ENCODE measurements at places on chromosomes 3 and 15.

DNA sequence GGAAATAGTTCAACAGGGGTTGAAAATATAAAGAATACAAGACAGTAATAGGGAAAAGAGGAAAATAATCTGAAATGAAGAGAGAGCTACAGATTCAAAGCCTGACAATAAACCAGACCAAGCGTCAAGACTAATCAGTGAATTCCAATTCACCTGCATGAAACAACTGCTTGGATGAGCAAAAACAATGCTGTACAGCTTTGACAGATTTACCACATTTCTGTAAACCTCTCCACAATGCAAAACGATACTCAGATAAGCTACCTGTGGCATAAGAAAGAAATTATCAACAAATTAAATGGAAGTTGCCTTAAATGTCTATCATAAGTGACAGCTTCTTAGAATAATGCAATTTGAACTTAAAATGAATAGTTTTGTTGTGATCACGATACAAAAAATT, 65.4 kb downstream of the GBE1 start:
- DNase-seq = no peak

- no peak for DNase-seq
Observed at GRCh38 chr3:131960324-131960723, 74.5 kb downstream of the CPNE4 start.

GRCh38 chr3:25021816-25022215, 406.2 kb upstream of the RARB start:
- DNase-seq = no peak

- DNase-seq = no peak
Observed at GRCh38 chr15:100095541-100096247, 246.1 kb downstream of the ADAMTS17 start.

GRCh38 chr3:46097691-46098241, 70.5 kb upstream of the XCR1 start:
- no peak for DNase-seq

DNA sequence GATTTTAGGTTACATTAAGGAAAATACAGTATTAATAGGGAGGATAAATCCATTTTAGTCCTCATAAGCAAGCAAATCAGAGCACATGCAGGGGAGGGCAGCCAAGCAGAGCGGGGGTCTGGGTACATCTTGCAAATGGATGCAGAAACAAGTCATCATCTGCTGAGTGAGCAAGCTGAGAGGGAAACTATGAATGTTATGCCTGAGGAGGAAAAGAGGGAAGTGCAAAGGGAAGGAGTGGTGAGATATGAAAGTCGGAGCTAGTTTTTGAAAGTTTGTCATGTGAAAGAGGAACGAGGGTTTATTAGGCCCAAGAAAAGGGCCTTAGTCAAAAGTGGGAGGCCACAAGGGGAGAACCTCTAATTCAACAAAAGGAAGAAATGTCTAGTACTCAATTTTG, 15.4 kb downstream of the PTX3 start:
- DNase-seq = no peak

DNA sequence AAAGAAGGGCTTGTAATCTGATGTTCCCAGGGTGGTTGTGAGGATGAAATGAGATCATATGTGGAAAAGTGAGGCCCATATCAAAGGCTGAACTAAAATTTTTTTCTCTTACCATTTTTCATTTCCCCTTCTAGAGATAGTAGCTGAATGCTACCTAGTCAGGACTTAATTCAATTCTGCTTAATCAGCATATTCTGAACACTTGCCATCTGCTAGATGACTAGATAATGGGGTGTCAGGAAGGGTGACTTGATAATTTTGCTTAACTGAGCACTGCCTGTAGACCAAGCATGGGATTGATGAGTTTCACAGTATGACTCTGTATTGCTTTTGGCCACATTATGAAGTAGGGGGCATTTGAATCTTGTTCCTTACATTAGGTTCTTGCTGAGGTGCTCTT, 136.2 kb downstream of the CHST2 start:
- no peak for DNase-seq

DNA sequence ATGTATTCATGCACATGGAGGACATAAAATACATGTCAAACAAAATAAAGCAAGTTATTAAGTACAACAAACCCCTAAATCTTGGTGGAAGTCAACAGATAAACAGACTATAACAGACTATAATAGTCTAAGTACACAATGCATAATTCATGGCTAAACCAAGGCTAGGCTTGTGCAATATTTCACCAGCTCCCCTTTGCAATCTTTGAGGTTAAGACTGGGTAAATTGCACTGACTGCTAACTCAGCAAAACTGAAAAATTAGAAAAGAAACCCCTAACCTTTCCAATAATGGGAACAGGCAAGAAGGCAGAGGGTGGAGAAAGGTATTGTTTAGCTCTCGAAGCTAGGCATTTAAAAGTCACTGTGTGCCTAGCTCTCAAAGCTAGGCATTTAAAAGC, 304.9 kb upstream of the WNT5A start:
- DNase-seq = no peak

DNA sequence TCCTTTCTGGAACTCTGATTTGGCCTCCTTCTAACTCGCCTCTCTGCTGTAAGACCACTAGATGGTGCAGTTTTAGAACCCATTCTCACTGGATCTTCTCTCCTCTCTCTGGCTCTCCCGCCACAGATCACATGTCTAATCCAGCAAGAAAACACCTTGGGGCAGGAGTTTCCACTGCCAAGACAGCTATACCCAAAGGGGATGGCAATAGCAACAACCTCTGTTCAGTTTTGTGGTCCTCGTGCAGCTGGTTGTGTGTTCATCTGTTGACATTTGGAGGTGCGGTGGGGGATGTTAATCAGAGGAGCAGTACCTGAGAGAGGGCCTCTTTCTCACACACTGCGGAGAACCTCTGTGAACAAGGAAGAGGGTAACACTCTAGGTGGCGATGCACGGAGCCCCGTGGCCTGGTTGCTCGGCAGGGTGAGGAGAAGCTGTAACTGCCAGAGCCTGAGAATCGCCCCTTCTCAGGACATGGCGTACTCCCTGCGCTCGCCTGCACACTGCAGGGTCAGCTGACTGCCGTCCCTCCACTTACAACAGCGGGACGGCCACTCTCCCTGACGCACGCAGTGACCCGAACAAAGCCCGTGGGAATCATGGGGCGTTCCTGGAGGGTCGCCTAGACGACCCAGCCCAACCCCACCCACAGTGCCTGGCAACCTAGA, at the start of gene TEX55:
TSS of gene TEX55 (plus strand) at position 666 of the 668 bp plus-strand sequence. CDS start 25 bp downstream, outside the sequence.
- peak; percentile 59 for DNase-seq

- DNase-seq = no peak
Observed at GRCh38 chr3:67204951-67205350, 206.8 kb downstream of the KBTBD8 start.

DNA sequence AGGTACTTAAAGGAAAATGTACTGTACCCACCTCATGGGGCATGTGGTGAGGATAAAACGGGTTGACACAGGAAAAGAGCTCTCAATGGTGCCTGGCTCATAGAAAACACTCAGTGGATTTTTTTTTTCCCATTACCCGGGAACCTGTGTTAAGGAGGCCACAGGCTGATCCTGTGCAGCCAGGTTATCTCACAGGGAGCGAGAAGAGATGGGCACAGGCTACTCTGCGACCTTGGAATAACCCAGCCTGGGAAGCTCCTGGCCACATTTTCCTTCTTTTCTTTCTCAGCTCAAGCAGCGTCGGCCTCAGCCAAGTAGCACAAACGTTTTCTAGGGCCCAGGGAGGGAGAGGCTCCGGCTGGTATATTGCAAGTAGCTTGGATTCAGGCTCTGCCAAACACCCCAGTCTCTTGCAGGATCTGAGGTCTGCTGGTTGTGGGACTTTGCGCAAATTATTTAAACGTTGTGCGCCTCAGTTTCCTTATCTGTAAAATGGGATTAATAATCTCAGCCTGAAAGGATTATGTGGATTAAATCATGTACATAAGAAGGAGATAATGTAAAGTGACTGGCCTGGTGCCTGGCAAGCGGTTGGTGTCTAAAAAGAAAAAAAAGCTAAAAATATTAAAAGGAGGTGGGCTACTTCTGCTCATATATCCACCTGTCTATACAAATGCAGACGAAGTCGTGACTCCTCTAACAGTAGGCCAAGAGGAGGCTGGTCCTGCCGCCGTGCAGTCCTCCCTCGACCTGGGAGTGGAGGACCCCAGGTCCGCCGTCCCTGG, 2.2 kb downstream of the FURIN start:
- DNase-seq = no peak

- no peak for DNase-seq
Observed at GRCh38 chr3:35864871-35865270, 225.5 kb downstream of the ARPP21 start.

- no peak for DNase-seq
Observed at GRCh38 chr3:126731044-126731443, 27.0 kb downstream of the CHCHD6 start.

DNA sequence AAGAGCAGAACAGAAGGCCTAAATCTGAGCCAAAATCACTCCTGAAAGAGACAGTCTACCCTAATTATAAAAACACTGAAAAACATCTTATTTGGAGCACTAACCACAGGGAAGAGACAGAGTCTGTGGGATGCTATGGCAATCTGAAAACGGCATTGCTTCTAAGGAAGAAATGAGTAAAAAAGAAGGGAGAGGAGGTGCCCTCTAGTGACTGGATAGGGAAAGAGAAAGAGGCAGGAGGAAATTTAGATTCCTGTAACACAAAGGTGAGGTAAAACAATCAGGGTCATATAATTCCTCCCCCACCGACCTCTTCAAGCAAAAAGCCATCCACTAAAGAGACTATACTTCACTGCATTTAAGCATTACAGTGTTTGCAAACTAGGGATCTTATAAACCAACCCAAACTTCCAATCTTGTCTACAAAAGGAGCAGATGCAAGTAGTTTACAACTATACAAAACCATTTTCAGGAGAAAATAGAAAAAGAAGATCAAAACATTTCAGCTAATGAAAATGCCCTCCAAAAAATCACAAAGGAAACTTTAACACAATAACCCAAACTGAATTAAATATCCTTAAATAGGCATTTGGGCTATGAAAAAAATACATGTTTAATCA, 32.6 kb downstream of the HACD2 start:
- peak; percentile 5 for DNase-seq

- DNase-seq = no peak
Observed at GRCh38 chr3:29186131-29186599, 94.7 kb upstream of the RBMS3 start.

DNA sequence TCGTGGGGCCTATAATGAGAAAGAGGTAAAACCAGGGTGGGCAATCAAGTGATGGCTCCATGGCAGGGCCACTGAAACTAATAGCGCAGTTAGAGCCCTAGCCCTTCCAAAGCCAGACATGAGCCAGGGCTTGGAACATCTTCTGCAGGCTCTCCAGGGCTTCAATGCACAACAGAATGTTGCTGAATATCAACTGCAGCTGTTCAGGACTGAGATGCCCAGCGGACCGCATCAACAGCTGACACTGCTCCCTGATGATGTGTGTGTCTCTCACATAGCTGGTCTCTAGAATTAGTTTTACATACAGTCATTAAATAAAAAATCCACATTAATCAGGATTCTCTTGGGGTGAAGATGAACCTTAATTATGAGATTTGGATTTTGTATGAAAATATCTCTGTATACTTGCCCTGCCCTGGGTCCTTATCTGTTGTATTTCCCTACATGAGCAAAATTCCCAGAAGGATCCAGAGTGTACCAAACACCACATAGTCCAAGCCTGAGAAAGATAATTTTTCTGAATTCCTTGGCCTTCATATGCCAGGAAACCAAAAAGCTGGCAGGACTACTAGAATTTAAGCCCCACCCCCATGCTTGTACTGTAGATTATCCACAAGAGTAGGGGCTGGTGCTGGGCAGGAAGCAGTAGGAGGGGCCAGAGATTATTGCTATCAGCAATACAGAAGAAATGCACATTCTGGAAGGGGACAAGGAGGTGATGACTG, 7.7 kb upstream of the GOLGB1 start:
- no peak for DNase-seq

DNA sequence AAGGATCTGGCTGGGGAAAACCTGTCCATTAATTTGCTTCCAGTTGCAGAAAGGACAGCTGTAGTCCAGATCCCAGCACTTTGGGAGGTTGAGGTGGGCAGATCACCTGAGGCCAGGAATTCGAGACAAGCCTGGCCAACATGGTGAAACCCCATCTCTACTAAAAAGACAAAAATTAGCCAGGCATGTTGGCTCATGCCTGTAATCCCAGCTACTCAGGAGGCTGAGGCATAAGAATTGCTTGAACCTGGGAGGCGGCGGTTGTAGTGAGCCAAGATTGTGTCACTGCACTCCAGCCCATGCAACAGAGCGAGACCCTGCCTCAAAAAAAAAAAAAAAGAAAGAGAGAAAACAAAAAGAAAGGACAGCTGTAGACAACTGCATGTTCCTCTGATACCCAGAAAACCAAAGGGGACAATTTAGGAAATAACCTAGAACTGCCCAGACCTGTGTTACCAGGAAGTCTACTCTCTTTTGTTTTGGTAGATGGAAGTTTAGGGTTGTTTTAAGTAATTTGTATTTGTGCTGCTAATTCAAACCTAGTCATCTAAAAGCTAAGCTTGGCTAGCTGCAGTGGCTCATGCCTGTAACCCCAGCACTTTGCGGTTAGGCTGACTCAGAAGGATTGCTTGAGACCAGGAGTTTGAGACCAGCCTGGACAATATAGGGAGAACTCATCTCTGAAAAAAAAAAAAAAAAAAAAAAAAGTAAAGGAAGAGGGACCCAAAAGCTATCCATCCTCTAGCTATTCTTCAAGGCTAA, 22.7 kb downstream of the EXD1 start:
- DNase-seq = no peak

GRCh38 chr3:129358177-129358771, 70.2 kb downstream of the EFCAB12 start:
- no peak for DNase-seq

DNA sequence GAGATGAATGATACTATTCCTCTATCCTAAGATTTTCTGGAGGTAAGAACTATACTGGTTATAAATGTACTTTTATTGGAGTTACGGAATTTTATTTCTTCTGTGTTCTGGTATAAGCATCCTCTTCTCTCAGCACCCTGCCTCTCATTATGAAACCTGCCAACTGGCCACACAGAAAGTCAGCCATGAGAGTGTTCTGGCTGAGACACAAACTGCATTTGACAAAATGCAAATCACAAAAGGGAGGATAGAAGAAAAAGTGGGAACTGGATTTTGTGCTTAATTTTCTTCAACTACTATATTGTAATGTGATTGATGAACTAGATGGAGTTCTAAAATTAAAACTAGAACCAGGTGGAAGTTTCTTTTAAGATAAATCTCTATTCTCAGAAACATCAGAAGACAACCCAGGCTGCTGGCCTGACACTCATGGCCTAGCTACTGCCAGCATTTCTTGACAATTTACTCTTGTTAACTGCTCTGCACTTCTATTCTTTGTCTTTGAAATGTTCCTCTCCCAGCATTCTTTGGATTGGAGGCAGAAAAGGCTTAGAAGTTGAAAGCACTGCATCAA, 143.1 kb downstream of the WDR76 start:
- DNase-seq = no peak

- DNase-seq = peak; percentile 7
Observed at GRCh38 chr3:13827256-13827655, 52.6 kb downstream of the WNT7A start.

DNA sequence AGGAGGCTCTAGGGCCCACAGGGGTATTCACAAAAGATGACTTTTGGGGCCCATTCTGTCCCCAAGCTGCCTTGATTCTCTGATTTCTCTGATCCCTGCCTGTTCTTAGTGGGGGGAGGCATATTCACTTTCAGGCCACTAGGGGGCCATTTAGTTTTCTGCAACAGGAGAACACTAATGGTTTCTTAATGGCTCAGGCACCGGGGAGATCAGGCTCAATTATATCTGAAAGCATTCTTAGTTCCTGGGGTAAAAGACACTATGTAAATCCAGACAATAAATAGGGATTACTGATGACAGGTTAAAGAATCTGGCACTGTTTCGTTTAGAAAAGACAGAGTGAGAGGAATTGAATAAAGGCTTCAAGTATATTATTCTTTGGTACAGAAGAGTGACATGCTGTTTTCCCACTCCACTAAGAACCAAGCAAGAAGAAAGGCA, 2.5 kb upstream of the INAFM2 start:
- DNase-seq = peak; percentile 78

All from COR-L47 (cell line).